Amygdala (tissue), 56 donors: ENCODE measurements at places on chromosomes 11 and 22.
A peak's percentile ranks its signal among the peaks of the same experiment; 100 is the strongest.

- peak; percentile 21 for DNase-seq
Observed at GRCh38 chr11:78109081-78110015, 29.7 kb upstream of the NDUFC2 start.

GRCh38 chr11:11584530-11584810 is 37.3 kb downstream of the GALNT18 start:
- no peak for DNase-seq

- no peak for DNase-seq
Observed at GRCh38 chr11:59641156-59641555, 25.6 kb upstream of the OSBP start.

GRCh38 chr11:125958872-125959400 is 13.1 kb downstream of the VSIG10L2 start:
- DNase-seq = no peak

GRCh38 chr11:133832096-133832990 is 13.0 kb downstream of the SPATA19 start:
- no peak for DNase-seq

- no peak for DNase-seq
Observed at GRCh38 chr11:119880143-119880542, 151.1 kb upstream of the NECTIN1 start.

- DNase-seq = no peak
Observed at GRCh38 chr22:47588578-47588960, 826.1 kb downstream of the TBC1D22A start.

DNA sequence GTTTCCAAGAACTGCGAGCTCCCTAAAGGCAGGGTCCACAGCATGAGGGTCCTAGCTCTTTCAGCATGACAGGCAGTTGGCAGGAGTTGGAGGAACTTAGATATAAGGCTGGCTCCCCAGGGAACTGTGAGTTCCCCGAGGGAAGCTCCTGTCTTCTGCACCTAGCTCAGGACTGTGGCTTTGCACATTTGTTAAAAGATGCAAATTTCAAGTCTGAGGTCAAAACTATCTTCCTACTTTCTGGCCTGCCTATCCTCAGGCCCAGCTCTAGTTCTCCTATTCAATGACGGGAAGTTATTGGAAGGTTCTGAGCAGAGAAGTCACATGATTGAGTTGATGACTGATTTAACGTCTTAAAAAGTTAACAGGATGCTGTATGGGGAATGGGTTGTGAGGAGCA is 11.7 kb upstream of the UCP3 start:
- no peak for DNase-seq

DNA sequence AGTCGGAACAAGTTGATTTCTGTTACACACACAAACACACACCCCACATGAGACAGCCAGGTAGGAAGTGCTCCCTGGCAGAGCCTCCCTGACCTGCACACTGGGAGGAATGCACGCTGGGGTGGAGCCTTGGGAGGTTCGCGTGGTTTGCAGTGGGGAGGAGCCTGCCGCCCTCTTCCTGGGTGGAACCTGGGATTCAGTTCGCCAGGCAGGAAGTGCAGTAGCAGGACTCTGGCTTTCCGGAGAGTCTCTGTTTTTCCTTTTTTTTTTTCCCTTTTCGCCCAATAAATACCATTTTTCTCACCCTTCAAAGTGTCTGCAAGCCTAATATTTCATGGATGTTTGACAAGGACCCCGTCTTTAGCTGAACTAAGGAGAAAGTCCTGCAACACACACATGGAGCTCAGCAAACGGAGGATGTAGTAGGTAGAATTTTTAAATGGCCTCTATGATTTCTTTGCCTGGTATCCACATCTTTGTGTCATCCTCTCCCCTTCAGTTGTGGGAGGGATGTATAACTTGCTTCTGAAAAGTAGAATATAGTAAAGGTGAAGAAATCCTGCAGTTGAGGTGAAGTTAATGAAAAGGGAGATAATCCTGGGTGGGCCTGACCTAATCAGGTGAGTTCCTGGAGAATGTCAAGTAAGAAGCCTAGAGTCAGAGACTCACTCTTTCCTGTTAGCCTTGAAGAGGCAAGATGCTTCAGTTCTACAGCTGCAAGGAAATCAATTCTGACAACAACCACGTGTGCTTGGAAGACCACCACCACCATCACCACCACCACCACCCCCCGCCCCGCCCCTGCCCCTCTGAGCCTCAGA is 72.9 kb downstream of the PIWIL4 start:
- no peak for DNase-seq

GRCh38 chr11:97972731-97973130 is 1048.0 kb upstream of the CNTN5 start:
- no peak for DNase-seq

- DNase-seq = no peak
Observed at GRCh38 chr11:9206496-9206895, 58.7 kb downstream of the DENND5A start.

- DNase-seq = no peak
Observed at GRCh38 chr11:102794382-102794781, 3.6 kb downstream of the MMP1 start.

- DNase-seq = no peak
Observed at GRCh38 chr22:27226666-27227065, 569.3 kb downstream of the MIAT start.

- DNase-seq = no peak
Observed at GRCh38 chr22:41847300-41847699, 14.4 kb downstream of the SREBF2 start.

GRCh38 chr22:46661221-46661851 is 41.1 kb downstream of the GRAMD4 start:
- DNase-seq = no peak

- no peak for DNase-seq
Observed at GRCh38 chr11:66904561-66904960, 47.7 kb downstream of the LRFN4 start.

DNA sequence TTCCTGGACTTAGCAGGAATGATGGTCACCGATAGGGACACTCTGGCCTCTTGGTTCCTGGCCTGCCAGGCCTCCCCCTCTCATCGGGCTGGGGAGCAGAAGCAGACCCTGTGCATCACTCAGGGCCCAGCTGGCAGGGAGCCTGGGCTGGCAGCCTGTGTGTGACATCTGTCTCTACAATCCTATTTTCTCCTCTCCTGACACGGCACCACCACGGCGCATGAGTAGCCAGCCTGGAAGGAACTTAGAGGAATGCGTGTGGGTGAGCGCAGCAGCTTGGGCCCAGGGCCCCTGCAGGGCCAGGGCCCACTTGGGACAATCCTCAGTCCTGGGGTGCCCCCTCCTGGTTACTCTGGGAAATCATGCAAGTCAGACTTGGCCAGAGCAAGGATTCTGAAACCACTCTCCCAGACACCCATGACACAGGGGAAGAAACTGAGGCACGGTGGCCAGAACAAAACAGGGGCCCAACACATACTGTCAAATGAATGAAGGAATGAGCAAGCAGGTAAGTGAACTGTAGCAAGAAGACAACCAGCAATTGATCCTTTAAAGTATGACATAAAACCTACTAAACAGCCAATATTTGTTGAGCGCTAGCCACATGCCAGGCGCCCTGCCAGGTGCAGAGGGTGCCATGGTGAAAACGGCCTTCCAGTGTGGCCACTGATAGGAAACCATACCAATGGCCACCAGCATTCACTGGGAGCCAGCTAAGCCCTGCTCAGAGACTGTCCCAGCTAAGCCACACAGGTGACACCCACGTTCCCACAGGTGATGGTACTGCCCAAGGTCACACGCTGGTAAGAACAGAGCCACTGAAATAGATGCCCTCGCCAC is 13.3 kb downstream of the RSPH14 start:
- peak; percentile 83 for DNase-seq

GRCh38 chr11:86116386-86116726 is 47.5 kb upstream of the PICALM start:
- DNase-seq = no peak

- no peak for DNase-seq
Observed at GRCh38 chr22:29245626-29246385, 22.0 kb downstream of the RHBDD3 start.

- no peak for DNase-seq
Observed at GRCh38 chr11:36056160-36056751, 112.4 kb downstream of the LDLRAD3 start.

- no peak for DNase-seq
Observed at GRCh38 chr11:60513496-60514460, 1.4 kb upstream of the MS4A13 start.

DNA sequence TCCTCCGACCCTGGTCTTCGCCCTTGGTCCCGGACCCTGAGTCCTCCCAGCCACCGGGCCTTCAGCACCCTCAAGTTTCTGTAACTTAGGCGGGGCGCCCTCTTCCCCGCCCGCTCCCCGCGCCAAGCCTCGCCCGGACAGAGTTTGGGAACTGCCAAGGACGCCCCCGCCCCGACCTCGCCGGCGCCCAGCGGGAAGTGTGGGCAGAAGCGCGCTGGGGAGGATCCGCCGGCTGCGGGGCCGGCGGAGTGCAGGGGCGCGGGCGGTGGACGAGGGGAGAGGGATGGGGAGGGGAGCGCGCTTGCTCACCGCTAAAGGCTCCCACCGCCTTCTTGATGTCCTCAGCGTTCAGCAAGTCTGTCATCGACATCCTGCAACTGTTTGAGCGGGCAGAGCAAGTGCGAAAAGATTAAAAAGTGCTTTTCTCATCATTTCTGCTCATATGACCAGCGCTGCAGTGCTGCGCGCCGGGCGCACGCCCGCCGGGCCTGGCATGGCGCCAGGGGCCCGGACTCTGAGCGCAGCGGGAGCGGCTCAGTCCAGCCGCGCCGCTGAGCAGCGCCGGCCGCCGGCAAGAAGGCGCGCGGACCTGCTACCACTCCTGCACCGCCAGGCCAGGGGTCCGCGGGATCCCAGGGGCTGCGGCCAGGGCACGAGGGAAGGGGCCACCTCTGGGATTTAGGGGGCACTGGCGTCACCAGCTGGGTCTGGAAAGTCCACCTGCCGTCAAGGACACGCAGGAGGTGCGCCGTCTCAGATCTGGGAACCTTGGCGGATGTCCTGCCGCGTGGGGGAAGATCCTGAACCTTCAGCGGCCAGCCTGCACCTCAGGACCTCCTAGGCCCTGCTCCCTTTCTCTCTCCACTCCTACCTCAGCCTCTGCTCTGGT is at the start of gene PVALB:
Gene PVALB, minus strand, starts transcription at position 400 of the 889 bp plus-strand sequence. Its CDS starts 30 bp downstream, at position 370.
- DNase-seq = no peak

DNA sequence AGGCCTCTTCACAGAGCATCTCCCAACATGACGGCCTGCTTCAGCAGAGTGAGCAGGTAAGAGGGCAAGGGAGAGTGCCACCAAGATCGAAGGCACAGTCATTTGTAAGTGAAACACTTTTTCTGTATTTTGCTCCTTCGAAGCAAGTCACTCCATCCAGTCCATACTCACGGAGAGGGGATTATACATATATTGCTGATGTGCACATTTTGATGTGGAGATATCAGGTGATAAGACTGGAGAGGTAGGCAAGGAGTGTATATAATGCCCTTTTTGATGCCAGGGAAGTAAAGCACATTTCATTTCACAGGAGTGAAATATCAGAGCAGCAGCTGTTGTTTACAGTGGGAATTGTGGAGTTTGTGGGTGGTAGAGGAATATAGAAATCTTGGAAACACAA is 11.2 kb downstream of the PTS start:
- DNase-seq = no peak

DNA sequence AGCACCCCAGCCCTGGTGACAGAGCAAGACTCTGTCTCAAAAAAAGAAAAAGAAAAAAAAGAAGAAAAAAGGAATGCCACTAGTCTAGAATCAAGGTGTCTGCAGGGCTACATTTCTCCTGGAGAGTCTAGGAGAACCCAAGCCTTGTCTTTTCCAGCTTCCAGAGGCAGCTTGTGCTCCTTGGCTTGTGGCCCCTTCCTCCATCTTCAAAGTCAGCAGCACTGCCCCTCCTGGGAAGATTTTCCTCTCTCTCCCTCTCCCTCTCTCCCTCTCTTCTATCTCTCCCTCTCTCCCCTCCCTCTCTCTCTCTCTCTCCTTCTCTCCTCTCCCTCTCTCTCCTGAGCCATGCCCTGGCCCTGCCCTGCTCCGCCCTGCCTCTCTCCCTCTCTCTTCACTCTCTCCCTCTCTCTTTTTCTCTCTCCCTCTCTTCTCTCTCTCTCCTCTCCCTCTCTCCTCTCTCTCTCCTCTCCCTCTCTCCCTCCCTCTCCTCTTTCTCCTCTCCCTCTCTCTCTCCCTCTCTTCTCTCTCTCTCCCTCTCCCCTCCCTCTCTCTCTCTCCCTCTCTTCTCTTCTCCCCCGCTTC is 97.7 kb upstream of the FGF3 start:
- DNase-seq = no peak

GRCh38 chr11:127117231-127117739 is 116.7 kb upstream of the KIRREL3 start:
- no peak for DNase-seq

GRCh38 chr11:120257346-120257745 is 17.4 kb downstream of the POU2F3 start:
- DNase-seq = no peak

DNA sequence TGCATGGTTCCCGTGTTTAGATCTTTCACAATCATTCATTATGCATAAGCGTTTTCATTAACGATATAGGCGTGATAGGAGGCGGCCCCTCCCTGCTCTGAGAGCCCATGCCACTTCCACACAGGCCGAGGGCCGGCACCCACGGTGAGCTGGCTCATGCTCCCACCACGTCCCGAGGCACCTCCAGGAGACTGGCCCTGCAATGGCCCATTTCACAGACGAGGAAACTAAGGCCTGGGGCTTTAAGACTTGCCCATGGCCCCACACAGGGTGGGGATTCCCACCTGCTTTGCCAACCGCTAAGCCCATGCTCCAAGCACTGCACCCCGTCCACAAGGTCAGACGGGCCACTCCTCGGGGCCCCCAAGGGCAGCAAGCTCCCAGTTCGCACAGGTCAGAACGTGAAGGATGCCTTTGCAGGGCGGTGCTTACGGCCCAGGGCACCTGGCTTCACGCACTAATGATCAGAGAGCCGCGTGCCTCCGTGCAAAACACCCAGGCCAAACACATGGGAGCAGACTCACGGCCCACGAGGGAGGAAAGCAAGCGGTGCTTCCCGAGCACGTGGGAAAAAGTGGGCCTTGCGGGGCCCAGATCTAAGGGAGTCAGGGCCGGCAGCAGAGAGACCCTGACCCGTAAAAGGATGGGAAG is 8.3 kb downstream of the OSBPL5 start:
- DNase-seq = no peak

- no peak for DNase-seq
Observed at GRCh38 chr11:123404676-123405075, 25.4 kb upstream of the GRAMD1B start.

GRCh38 chr22:46500201-46500600 is 37.2 kb downstream of the CELSR1 start:
- no peak for DNase-seq

DNA sequence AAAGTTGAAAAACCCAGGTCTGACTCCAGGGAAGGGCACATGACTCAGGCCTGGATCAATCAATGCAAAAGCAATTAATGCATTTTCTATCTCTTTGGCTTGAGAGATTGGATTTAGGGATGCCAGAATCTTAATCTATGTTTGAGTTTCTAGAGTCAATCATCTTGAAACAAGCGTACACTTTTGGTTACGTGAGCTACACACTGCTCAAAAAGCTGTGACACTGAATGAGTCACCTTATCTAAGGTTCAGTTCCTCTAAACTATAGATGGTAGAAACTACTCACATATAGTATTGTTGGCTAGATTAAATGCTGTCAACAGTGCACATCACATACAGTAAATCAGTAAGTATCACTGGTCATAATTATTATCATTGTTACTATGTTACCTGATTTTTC is 24.2 kb downstream of the MRE11 start:
- no peak for DNase-seq

- no peak for DNase-seq
Observed at GRCh38 chr11:10301656-10302358, 3.1 kb upstream of the ADM start.
